ENCODE measurements at places on chromosomes 12 and 14.

- DNase-seq: no peak
Measured at GRCh38 chr14:55062517-55063351, 11.3 kb downstream of the MAPK1IP1L start.

GRCh38 chr14:55373784-55374705 is 37.6 kb downstream of the ATG14 start:
- no peak for DNase-seq

DNA sequence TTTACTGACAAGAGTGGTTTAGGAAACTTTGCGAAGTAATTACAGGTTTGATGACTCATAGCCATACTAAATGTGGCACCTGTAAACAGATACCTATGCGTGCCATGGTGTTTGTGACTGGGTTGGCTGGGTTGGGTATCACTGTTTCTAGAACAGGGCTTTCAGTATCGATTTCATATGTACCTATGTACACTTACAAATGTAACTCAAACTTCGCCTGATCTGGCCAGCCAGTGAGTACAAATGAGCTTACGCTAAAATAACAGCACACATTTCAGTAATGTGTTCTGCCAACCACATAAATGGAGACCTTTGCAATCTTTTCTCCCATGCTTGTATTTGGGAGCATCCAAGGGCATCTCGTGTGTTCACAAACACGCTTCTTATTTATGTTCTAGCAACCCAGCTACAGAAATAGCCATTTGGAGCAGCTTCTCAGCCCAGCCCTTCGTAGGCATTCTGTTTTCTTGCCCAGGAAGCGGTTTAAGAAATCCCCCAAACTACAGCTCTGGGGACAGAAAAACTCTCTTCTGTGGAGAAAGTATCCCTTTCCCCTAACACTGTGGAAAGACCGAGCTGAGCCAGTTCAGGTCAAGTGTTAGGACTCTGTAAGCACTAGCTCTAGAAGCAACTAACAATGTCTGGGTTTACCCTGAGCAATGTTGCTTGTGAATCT is 42.3 kb upstream of the MDM1 start:
- peak; percentile 65 for DNase-seq

DNA sequence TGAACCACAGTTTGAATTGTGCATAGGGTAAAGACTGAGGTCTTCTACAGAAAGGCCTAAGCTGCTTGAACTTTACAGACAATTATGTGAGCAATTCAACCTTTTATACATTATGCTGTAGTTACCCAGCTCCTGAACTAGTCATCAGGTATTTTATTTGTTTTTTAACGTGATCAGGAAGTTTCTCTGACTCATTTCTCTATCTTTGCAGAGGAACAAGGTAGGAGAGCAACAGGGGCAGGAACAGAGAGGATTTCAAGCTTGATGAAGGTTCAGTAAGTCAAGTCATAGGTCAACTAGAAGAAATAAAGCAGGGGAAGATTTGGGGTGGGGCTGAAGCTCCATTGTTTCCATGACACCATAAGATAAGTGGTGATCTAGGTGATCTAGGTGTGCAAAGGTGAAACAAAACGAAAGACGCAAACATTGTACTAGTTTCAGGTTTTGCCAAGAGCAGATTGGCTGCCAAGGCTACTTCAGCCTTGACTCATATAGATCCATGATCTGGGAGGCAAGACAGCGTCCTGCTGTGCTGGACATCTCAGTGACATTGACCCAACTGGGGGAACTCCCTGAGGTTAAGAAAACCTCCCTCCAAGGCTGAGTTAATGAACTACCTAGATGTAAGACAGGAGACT is 198.1 kb downstream of the DAD1 start:
- DNase-seq: no peak

DNA sequence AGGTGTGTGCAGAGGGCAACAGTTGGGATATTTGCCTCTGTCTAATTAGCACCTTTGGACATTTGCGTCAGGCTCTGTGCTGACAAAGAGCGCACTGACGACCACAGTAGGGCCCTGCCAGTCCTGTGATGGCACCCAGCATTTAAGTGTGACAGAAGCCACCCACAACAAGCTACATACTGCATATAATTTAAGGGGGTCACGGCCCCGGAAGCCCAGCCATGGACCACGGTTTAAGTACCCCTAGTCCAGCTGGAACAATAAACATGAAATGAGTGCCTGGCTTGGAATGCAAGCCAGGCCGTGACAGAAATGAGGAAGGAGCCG is 16.8 kb upstream of the DYNC1H1 start:
- DNase-seq: no peak

DNA sequence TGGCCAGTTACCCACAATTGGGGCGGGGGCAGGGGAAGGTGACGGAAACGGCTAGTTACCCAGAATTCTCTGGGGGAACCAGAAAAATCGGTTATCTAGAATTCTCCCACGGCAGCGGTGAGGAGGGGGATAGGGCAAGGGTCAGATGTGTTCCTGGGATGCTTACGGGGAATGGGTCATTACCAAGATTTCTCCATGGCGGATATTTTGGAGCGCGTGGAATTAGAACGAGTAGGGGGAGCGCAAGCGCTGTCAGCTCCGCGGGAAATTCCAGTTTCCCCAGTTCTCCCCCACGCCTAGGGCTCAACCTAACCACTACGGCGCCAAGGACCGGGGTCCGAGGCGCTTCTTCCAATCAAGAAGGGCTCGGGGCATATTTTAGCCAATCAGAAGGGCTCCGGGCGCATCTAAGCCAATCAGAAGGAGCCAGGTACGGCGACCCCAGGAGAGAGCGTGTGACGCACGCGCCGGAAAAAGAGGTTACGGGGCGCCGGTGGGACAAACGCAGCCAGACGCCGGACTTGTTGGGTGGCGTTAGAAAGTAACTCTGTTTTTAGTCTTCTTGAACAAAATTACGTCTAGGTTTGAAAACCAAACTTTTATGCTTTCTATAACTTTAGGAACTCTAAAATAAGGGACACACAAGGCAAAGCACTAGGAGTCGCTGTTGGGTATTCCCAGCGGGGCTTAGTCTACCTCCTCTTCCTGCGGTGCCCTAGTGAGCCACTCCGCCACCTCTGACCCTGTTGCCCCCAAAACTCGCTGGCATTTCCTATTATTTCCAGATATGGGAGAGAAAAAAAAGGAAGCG is at the start of gene PAN2:
PAN2 (minus strand) TSS at position 322 of the 811 bp plus-strand sequence. CDS start 906 bp downstream, outside the sequence.
- DNase-seq: peak; percentile 95

GRCh38 chr12:31874961-31875608 is 84.1 kb upstream of the RESF1 start:
- DNase-seq: peak; percentile 64

GRCh38 chr14:92315050-92315805 is 7.7 kb upstream of the SLC24A4 start:
- no peak for DNase-seq

GRCh38 chr12:12807970-12808702 is 5.0 kb upstream of the DDX47 start:
- DNase-seq: peak; percentile 60

DNA sequence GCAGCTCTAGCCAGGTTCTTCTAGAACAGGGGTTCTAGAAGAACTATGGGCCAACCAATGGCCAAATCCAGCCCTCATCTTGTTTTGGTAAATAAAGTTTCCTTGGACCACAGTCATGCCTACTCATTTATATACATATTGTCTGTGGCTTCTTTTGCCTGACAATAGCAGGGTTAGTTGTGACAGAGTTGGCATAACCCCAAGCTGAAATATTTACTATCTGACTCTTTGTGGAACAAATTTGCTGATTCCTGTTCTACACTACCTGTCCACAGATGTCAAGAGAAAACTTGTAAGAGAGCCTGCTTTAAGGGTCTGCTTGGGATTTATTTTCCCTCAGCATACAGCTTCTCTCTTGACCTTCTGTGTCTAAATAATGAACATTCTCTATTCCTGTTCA is 289.0 kb downstream of the KSR2 start:
- DNase-seq: no peak

DNA sequence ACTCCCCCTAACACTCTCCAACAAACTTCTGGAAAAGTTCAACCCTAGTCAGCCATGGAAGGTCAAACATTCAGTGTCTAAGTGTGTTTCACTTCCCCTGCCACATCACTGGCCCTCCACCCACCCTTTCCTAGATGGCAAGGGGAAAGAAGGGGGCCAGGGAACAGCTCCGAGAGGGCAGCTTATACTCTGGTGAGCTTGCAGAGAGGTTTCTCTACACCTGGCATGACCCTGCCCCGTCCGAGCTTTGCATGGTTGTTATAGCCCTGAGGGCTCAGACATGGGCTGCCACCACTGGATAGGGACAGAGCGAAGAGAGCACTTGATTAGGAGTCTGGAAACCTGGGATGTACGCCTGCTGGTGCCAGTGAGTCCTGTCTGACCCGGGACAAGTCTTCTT is 4.0 kb downstream of the ACVRL1 start:
- no peak for DNase-seq

DNA sequence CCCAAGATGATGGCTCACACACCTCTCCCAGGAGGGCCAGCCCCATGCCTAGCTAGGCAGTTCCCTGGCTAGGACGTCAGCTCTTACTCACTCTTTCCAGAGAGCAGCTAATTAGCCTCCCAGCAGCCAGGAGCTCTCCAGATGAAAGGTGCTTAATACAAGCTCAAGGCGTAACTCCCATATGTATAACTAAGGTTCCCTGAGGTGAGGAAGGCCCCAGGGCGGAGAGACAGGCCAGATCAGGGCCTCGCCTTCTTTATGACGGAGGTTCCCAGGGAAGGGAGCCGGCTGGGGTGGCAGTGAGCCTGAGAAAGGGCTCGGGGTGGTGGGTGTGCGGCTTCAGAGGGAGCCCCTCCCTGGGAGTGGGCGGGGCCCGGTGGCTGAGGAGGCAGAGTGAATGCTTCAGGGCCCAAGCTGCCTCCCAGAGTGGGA is 26.4 kb upstream of the ZFP36L1 start:
- DNase-seq: peak; percentile 66

DNA sequence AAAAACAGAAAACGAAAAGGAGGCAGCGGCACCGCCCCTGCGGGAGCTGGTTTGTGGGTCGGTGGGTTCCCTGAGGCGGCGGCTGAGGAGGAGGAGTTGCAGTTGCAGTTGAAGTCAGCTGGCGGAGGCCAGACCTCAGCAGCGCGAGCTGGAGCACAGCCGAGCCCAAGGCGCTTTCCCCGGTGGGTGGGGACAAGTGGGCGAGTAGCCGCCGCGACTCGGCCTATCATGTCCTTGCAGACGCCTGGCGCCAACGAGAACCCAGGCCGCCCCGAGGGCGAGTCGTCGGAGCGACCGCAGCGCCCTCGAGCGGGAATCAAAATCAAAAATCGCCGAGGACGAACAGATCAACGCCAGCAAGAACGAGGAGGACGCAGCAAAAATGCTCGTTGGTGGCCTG is 12.7 kb upstream of the CLEC1A start:
- no peak for DNase-seq

GRCh38 chr14:73477618-73478266 is 13.0 kb upstream of the RIOX1 start:
- DNase-seq: no peak

- DNase-seq: no peak
Measured at GRCh38 chr12:27537855-27538675, 14.1 kb downstream of the PPFIBP1 start.

DNA sequence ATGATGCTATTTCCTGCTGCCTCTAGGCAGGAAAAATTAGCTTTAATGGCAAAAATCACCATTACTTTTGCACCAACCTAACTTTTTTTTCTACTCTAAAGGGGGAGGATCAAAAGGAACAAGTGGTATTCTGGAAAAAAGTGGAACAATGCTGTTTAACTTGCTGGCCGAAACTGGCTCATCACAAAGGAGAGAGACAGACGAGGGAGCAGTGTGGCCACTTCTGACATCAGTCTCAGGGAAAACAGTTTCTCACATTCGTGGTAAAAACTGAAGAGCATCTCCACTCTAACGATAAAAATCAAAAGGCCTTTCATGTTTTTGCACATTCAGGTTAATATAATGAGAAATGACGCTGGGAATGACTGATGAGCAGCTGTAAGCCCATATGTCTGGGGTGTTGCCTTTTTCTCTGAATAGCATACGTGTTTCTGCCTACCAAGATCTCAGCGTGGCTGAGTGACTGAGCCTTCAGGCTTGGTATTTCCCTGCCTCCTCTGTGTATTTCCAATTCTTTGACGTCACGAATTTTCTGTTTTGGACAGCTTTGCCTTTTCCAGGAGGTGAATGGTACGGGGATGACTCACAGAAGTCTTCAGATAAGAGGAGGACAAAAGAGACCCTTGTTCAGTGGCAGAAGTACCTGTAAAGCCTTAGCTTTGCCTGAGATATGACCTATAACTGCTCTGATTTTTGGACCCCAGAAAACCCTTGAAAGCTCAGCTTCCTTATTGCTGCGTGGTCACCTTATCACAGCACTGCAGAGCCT is 358.8 kb downstream of the GLT1D1 start:
- no peak for DNase-seq

DNA sequence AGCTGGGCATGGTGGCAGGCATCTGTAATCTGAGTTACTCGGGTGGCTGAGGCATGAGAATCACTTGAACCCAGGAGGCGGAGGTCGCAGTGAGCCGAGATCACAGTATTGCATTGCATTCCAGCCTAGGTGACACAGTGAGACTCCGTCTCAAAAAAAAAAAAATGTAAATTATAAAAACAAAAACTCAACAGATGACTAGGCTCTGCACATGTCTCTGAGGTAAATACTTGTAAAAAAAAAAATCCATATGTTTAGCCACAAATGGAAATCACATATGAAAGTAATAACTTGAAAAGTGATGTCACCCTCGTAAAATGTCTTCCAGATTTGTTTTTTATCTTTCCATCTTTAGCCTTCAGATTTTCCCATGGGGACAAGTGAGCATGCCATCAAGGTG is 85.0 kb downstream of the KICS2 start:
- no peak for DNase-seq

DNA sequence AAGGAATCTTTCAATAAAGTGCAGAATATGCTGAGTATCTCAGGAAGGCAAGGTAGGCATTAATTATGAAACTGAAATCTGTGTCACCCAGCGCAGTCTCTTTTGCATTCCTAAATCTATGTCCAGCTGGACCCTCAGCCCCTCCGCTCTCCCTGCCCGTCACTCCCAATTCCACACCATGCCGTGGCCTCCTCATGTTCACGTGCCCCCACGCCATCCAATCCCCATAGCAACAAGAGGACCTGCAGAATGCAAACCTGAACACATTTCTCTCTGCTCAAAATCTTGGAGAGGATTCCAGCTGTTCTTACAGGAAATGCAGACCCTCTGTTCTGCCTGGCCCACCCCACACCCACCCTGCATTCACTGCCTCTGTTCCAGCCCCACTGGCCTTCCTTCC is 35.3 kb downstream of the KDM2B start:
- no peak for DNase-seq

DNA sequence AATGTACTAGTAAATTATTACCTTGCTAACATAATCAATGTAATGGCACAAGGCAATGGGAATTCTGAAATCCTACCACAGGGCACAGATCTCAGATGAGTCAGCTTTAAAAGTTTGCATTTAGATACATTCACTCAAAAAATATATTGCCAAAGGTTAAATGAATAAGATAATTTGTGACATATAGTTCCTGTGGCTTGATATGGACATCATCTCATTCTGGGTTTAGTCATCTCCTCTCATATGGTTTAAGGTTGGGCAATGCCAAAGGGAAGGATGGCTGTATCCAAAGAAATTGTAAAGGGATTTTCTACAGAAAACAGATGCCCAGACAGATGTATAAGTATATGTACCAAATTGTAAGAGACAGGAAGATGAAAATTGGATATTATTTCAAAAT is 1065.0 kb downstream of the LRFN5 start:
- DNase-seq: no peak

GRCh38 chr12:59689776-59690175 is 93.9 kb downstream of the SLC16A7 start:
- no peak for DNase-seq

Data from activated T-cell treated with anti-CD3 and anti-CD28 coated beads, Interleukin-2, amount 50 U/mL, for 48 hours (primary cell).